ENCODE measurements at places on chromosomes 6 and 20.

DNA sequence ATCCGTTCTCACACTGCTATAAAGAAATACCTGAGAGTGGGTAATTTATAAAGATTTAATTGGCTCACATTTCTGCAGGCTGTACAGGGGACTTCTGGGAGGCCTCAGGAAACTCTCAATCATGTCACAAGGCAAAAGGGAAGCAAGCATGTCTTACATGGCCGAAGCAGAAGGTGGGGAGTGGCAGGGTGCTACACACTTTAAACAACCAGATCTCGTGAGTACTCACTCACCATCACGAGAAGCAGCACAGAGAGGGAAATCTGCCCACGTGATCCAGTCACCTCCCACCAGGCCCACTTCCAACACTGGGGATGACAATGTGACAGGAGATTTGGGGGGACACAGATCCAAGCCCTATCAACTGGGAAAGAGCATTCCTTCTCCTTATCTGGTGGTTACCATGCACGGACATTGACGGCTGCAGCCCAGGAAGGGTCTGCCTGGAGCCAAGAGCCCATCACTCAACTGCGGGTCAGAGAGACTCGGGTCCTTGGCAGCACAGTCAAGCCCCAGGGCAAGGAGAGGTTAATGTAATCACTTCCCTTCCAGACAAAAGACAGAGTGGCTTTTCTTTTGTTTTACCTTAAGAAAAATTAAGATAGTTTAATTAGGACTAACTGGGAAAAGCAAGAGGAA is 112.3 kb upstream of the CST7 start:
- no peak for DNase-seq

DNA sequence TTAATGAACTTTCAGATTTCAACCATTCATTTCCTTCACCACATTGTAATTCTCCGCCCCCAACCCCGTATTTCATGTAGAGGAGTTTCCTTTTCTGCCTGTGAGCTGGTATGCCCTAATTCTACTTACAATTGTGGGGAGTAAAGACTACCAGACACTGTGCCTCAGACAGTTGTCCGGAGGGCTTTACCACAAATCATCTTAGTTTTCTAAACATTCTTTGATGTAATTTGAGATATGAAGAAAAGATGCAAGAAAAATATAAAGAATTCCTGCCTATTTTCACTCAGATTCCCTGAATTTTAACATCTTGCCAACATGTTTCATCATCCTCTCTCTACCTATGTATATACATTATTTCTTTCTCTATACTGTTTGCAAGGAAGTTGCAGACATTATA is 28.3 kb upstream of the LOC128125822 start:
- DNase-seq = no peak

GRCh38 chr20:34709044-34709830 is 5.1 kb downstream of the TP53INP2 start:
- DNase-seq = peak; percentile 60

- DNase-seq = no peak
These were observed 298.1 kb upstream of the TCF21 start for GRCh38 chr6:133590814-133591213.

DNA sequence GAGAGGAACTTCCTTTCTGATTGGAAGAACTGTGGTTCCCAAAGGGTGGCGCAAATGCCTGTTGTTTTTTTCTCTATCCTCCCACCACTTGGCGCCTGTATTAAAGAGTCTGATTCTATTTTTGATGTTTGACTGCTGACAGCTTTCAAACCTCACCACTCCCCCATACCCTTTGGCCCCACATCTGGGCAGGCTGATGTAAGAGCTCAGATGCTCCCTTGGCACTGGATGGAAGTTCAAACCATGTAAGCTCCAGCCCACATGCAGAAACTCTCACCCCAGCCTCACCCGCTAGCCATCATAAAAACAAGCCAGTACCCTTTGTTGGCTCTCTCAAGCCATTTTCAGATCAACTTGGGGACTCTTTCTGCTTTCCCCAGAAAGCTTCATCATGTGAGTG is 20.0 kb upstream of the TMEM14A start:
- no peak for DNase-seq

- DNase-seq = no peak
These were observed 175.8 kb upstream of the ARID1B start for GRCh38 chr6:156601152-156602065.

GRCh38 chr6:134267917-134268361 is 50.0 kb downstream of the SGK1 start:
- DNase-seq = no peak

GRCh38 chr20:34564833-34565232 is 6.3 kb downstream of the MAP1LC3A start:
- no peak for DNase-seq

GRCh38 chr20:54293526-54293925 is 85.6 kb downstream of the PFDN4 start:
- DNase-seq = no peak

GRCh38 chr20:2838170-2838797 is 2.2 kb downstream of the PCED1A start:
- no peak for DNase-seq
